GM12891 (cell line): ENCODE measurements at places on chromosomes 3 and 15.

- DNase-seq, result no peak
Observed at GRCh38 chr15:88487178-88487795, 19.8 kb downstream of the MRPS11 start.

DNA sequence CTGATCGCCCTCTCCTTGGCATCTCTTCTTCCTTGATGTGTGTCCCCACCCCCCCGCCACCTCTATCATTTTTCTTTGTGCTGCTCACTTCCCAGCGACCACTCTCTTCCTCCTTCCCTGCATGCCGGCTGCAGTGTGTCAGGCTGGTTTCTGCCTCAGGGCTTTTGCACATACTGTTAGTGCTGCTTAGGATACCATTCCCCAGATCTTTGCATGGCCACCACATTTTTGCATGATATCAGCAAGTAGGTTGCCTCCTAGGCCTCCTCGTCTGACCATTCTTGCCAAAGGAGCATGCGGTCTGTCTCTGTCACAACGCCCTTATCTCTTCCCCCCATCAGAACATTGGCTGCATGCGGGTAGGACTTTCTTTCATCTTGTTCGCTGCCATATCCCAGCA lies 12.5 kb downstream of the FBLN2 start:
- no peak for DNase-seq

DNA sequence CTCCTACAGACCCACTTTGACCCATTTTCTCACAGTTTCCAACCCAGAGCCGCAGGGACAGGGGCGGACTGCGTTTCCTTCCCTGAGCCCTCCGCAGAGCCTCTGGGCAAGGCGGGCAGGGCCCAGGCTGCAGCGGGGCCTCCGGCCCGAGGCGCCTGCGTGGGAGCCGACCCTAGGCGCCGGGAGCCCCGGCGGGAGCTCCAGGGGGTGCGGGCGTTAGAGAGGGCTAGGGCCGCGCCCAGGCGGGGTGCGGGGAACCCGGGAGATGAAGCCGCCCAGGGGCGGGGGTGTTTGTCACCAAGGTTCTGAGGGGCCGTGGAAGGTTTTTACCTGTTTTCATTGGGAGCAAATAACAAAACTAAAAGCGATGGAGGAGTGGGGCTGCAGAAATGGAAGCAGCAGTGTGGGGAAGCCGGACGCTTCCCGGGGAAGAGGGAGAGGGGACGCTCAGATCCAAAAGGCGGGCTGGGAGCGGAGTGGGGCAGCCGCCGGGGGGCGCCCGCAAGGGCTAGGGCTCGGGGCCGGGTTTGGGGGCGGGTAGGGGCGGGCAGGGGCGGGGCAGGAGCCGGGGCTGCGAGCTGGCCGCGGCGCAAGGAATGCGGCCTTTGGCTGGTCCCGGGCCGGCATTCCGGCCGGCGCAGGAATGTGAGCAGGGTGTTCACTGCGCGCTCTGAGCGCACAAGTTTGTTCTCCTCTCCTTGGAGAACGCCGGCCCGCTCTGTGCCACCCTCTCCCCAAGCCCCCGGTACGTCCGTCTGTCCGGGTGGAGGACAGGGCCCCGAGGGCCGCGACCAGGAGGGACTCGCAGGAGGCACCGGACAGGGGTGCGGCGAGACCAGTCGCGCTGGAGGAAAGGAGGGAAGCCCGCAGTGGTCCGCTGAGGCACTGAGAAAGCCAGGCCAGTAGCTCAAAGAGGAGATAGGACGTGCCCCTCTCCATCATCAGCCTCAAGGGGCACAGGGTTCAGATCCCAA lies 61.1 kb downstream of the AMOTL2 start:
- no peak for DNase-seq

DNA sequence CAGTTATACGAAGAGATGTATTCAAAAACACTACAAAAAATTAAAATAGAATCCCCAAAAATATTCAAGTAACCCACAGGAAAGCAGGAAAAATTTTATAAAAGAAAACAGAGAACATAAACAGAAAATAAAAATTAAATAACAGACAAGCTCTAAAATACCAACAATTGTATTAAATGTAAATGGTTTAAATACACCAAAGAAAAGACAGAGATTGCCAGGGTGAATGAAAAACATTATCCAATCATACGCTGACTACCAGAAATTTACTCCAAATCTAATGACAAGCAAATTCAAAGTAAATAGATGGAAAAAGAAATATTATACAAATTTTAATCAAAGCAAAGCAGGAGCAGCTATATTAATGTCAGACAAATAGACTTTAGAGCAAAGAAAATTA lies 103.6 kb downstream of the BOC start:
- DNase-seq, result no peak

GRCh38 chr15:68154923-68155559 lies 50.1 kb downstream of the CALML4 start:
- no peak for DNase-seq

GRCh38 chr3:137065381-137065780 lies 107.6 kb downstream of the IL20RB start:
- DNase-seq, result no peak

GRCh38 chr3:39158148-39158715 lies 4.8 kb upstream of the CSRNP1 start:
- DNase-seq, result no peak

DNA sequence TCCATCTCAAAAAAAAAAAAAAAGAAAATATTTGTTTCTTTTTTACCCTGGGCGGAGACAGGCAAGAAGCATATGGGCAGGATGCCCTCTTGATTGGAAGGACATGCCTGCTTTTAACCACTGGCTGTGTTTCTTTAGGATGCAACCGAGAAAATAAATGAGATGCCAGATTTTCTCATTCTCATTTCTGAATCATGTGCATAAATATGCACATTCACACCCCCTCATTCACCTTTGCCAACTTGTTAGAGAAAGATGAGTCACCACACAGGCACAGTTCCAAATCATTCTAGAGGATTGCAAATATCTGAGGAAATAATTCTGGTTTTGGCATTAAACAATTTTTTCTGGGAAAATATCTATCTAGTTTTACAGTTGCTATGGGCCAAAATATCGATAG lies 3.3 kb downstream of the LIPH start:
- no peak for DNase-seq

GRCh38 chr3:42702982-42703694 lies 540 bp upstream of the HHATL start:
- no peak for DNase-seq

- no peak for DNase-seq
Observed at GRCh38 chr15:85792102-85792731, 2.5 kb downstream of the KLHL25 start.

DNA sequence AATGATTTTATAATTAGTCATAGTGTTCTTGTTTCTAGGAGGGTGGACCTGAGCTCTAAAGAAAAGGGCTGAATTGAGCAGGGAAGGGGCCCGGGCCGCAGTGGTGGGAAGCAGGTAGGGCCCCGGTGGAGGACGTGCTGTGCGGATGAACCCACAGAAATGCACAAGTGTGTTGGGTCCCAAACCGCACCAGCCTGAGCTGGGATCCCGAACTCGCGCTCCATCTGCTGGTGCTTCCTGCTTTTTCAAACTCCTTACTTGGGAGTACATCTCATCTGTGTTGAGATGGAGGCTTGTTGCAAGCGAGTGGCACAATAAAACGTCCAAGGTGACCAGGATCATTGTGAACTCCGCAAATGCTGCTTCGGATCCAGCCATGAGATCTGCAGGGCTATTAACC lies 244.8 kb upstream of the IGF1R start:
- DNase-seq, result no peak

DNA sequence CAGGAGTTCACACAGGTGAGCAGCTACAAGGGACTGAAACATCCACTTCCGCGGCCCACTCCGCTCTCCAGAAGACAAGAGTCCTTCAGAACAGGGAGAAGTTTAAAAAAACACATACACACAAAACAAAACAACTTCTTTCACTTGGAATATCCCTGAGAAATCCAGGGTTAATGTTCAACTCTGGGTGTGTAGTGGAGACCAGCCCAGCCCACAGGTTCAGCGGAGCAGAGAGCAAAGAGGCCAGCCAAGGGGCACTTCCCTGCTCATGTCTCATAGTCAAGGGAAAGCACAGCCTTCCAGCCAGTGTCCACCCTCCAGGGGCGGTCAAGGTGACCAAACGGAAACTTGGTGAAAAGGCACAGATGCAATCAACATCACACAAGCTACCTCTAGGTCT lies 41.6 kb downstream of the WNT5A start:
- no peak for DNase-seq

GRCh38 chr3:134651347-134652041 lies 672 bp upstream of the KY start:
- no peak for DNase-seq

DNA sequence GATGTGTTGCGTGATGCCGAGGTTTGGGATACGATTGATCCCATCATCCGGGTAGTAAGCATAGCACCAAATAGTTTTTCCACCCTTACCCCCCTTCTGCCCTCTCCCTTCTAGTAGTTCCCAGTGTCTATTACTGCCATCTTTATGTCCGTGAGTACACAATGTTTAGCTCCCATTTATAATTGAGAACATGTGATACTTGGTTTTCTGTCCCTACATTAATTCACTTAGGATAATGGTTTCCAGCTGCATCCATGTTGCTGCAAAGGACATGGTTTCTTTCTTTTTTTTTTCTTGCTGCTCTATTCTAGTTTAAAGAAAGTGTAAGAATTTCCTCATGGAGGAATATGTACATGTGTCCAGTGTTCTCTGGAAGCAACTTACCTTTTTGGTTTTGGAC lies 51.8 kb downstream of the NSUN3 start:
- no peak for DNase-seq

- DNase-seq, result no peak
Observed at GRCh38 chr3:61444782-61445181, 116.6 kb upstream of the PTPRG start.

DNA sequence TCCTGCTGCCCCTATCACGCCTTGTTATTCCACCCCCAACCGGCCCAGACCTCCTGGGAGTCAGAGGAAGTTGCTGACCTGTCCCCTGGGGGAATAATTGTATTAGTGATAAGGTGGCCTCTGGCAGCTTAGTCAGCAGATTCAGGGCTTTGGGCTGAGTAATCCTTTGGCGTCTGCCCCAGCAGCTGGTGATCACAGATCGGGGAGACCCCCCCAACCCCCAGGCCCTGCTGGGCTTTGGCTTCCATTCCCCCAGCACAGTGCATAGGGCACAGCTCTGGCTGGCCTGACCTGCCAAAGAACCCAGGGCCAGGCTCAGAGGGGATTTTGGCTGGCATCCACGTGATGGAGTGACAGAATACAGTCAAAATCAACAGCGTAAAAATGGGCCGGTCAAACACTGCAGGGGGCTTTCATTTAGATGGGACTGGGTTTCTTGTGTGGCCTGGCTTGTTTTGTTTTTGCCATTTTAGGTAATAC lies 3.9 kb upstream of the NR2E3 start:
- no peak for DNase-seq

GRCh38 chr3:195160908-195161434 lies 110.0 kb downstream of the XXYLT1 start:
- no peak for DNase-seq

DNA sequence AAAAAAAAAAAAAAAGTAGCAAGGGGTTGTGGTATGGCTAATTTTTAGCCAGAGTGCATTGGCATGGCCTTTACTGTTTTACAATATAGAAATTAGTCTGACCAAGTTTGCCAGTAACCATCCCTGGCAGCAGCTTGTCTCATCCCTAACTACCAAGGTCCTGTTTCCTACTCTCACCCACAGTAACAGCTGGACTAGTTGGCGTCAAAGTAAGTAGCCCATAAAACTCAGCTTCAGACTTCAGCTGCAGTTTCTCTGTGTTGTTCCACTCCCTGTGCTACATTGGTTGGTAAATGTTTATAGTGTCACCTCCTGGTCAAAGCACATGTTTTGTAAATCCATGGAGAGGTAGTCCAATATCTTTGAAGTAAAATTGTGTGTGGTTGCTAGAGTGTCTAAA lies 691.3 kb downstream of the ZPLD1 start:
- DNase-seq, result no peak

DNA sequence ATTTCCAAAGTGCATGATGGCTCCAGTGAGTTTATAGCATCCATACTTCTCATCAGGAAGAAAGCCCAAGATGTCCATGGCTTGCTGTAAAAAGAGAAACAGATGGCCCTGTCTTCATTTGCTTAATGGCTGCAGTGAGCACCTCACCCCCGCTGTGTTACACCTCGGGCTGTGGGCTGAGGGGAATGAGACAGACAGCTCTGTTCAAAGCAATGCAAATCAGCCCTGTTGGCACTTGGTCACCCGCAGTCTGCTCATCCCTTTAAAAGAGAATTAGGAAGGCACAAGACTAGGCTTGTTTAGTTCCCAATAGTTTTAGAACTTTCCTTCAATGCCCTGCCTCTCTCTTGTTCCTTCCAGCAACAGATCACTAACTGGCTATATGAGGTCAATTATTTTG lies 25.2 kb downstream of the MYH15 start:
- DNase-seq, result no peak

- DNase-seq, result no peak
Observed at GRCh38 chr3:182111967-182112366, 400.2 kb downstream of the SOX2 start.

GRCh38 chr3:52149021-52149420 lies 5.2 kb downstream of the POC1A start:
- no peak for DNase-seq

- no peak for DNase-seq
Observed at GRCh38 chr3:45555666-45556065, 38.9 kb upstream of the LIMD1 start.

- peak; percentile 53 for DNase-seq
Observed at GRCh38 chr3:14371573-14372474, 30.6 kb upstream of the SLC6A6 start.

GRCh38 chr3:99713440-99713839 lies 75.0 kb downstream of the COL8A1 start:
- no peak for DNase-seq

DNA sequence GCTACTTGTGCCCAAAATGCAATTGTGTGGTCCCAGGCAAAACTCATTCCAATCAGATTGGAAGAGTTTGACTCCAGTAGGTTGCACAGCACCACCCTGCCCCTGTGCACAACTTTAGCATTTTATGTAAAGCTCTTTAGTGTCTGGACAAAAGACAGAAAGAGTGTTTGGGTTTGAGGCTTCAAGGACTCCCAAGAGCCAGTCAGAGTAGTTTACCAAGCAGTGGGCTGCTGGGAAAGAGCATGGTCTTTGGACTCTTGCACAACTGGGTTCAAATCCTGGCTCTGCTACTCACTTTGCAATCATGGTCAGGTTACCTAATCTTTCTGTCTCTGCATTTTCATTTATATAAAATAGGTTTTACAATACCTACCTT lies 75.8 kb upstream of the UMPS start:
- no peak for DNase-seq

DNA sequence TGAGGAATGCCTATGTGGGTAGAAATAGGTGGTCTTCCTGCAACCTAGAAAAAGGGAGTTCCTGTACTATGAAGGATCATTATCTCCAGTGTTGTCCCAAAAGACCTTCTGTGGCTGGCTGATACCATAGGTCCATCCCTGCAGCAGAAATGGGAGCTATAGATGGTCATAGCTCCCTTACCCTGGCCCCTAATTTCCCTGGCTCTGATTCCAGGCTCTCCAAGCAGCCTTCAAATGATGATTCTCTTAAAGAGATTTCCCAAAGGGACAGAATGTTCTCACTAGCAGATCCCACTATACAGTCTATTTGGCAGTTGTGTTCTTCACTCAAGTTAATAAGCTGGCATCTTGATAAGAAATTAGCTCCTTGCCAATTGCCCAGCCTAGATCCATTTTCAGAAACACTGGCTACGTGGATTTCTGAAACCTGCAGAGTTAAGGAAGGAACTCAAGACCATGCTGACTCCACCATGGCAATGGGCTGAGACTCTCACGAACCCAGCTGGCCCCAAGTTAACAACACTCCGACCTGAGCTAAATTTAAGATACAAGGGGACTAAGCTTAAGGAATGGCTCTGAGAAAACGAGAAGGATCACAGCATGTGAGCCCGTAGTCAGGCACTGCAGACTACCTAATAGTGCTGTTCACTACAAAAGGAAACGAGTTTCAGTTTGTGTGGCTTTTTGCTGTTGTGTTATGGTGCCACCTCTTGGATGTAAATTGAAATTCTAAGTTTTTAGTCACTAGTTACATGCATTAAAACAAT lies 11.4 kb downstream of the C15orf40 start:
- DNase-seq, result peak; percentile 37
